ENCODE measurements at places on chromosomes 7 and 10.
A peak's percentile ranks its signal among the peaks of the same experiment; 100 is the strongest.

GRCh38 chr7:77404641-77405040 lies 11.5 kb downstream of the GSAP start:
- no peak for DNase-seq

DNA sequence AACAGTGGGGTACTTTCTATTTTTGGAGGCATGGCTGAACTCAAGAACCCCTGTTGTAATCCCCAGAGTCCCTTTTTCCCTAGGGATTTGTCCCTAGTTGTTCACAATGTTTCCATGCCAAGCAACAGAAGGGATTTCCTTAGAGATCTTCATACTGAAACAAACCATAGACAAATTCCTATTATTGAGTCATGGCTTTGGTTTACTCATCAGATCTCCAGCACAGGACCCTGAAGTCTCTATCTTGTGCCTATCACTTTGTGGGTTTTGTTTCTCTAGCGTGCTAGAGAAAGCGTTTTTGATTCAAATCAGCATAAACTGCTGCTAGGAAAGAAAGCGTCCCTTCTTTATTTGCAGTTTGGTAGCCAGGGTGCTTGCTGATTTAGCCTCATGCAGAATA lies 165.0 kb downstream of the BAMBI start:
- DNase-seq = peak; percentile 63

DNA sequence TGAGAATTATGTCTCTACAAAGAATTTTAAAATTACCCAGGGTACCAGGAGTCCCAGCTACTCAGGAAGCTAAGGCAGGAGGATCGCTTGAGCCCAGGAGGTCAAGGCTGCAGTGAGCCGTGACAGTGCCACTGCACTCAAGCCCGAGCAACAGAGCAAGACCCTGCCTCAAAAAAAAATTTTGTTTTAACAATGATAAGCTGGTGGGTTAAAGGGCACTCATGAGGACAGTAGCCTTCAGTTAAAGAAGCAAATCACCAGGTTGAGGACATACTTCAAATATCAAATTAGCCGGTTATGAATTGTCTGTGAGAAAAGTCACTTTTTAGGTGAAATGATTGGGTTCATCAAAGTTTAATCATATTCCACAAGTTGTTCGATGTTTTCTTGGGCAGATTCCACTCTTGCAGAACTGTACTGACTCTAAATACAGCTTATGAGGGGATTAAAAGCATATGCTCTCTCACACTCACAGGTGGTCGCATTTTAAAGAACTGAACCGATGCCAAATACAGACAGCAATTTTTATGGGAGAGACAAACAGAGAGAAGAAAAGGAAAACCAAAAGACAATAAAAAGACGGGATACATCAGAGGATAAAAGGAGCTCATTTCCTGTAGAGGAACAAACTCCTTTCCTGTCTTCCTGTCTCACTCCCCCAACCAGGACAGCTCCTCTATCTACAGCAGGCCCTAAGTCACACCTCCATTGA lies 582.8 kb upstream of the NRP1 start:
- no peak for DNase-seq

DNA sequence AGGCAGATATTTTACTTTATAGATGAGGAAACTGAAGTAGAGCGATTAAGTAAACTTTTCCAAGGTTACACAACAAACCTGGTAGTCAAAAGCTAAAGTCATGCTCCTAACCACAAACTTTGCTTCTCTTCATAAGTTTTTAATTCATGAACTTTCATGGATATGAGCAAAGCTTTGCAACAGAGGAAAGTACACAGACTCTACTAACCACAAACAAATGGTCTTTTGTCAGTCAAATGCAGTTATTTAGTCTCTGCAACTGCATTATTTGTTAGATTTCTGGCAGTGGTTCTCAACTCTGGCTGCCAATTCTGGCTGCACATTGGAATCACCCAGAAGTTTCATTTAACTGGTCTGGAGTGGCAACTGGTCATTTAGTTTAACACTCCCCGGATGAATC lies 140.6 kb upstream of the TMEM168 start:
- DNase-seq = peak; percentile 67

- no peak for DNase-seq
Measured at GRCh38 chr7:154881526-154881925, 121.4 kb downstream of the PAXIP1 start.

- DNase-seq = no peak
Measured at GRCh38 chr7:11228515-11228914, 254.8 kb downstream of the PHF14 start.

- no peak for DNase-seq
Measured at GRCh38 chr7:149544028-149544427, 46.4 kb upstream of the ZNF746 start.

DNA sequence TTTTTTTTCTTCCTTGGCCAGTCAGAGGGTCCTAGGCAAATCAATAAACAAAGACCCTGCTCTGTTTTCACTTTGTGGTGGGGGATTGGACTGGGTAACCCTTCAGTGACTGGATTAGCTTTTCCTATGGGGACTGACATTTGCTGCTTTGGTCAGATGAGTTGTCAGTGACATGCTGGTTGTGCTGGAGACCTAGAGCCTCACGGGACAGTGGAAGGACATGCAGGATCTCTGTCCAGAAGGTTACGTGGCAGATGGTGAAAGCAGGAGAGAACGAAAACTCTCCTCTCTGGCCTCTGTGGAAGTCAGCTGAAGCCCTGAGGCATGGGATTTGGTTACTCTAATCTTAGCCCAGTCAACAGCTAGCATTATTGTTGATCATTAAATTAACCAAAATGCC lies 90.0 kb upstream of the BMPER start:
- DNase-seq = no peak

DNA sequence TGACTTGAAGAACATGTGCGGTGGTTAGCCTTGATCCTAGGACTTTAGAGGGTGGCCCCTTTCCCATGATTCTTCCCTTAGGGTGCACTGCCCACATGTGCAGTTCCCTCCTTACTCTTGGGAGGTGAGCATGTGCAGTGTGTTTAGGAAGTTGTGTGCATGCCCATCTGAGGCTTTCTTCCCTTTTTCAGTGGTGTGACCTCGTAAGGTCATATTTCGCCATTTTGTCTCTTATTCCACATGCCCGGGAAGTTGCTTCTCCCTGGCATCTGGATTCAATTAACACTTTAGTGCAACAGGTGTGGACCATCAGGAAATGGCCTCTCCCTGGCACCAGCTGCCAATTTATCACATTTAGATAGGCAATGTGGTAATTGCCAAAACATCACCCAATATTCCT lies 380.6 kb upstream of the VSTM2A start:
- no peak for DNase-seq

DNA sequence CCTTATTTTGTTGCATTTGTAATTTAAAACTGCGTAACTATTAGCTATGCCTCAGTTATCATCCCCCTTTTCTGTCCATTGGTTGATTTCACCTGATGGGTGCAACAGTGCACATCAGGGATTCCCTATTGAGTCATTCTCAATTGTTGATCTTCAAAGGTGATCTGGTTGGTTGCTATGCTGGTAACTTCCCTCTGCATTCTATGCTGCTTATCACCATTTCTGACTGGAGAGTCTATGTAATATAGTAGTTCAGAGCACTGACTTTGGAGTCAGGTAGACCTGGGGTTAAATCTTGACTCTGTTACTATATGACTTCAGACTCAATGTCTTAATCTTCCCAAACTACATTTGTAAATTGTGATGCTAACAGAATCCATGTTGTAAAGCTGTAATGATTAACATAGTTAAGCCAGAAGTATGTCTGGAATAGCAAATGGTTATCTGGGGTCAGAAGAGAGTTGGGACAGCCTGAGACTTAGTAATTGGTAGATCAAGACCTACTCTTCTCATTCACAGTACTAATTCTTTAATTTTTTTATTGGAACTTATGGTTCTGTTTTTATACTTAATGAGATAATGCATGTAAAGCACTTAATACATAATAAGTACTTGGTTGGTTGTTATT lies 38.1 kb downstream of the EXOC6 start:
- DNase-seq = no peak

DNA sequence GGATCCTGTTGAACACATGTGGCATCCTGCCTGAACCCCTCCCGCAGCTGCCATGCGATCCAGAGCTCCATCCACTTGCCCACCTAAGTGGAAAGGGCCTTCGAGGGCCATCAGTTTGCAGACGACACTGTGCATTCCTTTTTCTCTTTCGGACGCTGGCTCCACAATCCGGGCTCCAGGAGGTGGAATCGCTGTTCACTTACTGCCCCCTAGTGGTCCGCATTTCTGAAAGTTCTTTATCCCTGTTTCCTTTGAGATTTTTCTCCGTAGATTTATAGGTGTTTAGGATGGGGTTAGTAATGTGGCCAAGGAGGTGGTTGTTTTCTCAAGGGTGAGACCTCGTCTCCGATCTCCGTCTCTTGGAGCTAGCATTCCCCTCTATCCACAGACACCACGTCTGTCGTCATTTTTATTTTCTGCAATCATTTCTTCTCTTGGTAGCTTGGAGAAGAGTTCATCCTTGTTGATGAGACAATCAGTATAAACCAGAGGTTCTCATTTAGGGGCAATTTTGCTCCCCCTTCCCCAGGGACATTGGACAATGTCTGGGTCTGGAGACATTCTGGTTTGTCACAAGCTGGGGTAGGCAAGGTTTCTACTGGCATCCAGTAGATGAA lies 204.6 kb downstream of the ARHGAP21 start:
- peak; percentile 85 for DNase-seq

DNA sequence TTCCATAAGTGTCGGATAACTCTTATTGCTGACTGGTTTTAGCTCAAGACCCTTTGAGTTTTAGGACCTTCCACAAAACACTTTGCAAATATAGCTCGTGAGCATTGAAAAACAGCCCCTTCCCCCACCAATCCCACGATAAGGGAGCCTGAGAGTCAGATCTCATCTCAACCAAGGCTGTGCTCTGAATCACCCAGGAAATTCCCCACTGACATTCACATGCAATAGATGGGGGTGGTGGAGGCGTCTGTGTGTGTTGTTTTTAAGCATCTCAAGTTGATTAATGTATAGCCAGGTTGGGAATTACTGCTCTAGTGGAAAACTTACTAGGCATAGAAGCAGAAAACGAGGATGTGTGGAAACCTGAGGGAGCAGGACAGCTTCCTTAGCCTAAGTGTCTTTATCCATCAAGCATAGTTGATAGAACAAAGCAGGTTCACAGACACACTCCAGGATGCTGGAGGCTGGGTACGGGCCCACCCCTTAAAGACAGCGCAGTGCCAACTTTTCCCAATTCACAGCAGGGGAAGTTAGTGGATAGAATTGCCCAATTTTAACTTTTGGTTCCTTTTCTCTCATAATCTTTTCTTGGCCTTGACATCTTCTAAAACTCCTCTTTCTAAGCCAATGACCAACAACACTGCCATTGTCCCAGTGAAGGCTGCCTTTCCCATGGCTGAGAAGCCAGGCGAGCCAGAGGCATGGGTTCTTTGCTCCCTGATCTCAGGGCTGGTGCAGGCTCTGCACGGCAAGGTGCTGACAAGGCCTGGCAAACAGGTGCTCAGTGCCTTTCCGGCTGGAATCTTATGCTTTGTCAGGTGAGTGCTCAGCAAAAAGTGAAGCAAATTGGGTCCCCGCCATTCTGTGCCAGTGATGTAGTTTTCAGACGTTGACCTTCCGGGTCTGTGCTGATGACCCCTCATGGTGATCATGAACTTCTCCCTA lies 98.5 kb upstream of the INSIG1 start:
- no peak for DNase-seq

- no peak for DNase-seq
Measured at GRCh38 chr7:89927762-89928161, 226.5 kb upstream of the STEAP1 start.

- no peak for DNase-seq
Measured at GRCh38 chr10:113683300-113683699, 3.6 kb downstream of the CASP7 start.

- no peak for DNase-seq
Measured at GRCh38 chr10:130737621-130738020, 573.9 kb downstream of the TCERG1L start.

- no peak for DNase-seq
Measured at GRCh38 chr10:131739206-131739605, 161.6 kb upstream of the PPP2R2D start.

- no peak for DNase-seq
Measured at GRCh38 chr7:112137141-112138101, 68.8 kb downstream of the DOCK4 start.

DNA sequence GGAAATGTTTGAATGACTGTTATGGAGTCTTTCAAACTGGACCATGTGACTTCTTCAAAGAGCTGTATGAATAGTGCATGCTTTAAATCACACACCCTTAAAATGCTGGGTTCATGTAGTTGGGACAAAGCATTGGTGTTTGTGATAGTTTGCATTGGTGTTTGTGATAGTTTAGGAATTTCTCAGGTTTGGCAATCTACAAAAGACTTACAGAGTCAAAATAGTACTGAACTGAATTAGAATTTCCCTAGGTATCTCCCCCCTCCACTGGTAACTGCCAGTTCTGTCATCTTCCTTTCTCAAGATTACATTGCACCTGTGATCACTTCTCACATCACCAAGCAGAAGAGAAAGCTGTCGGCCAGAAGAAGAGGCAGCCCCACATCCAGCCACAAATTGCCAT lies 261.1 kb downstream of the GATA3 start:
- no peak for DNase-seq

DNA sequence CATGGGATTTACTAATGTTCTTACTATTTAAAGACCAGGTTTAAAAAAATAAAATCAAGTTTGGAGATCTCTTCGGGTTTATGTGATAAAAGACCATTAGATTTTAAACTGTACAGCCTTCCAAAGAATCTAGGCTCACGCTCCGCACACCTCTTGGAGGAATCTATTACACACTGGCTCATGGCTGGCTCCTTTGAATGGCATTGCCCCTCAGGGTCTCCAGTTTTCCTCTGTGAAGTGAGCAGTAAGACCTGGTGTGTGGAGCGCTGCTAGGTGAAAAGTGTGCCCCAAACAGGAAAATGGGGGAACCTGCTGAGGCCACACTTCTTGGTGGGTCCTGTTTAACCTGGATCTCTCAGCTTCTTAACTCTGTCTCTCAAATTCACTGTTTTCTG lies 142.3 kb downstream of the KAT6B start:
- DNase-seq = no peak

DNA sequence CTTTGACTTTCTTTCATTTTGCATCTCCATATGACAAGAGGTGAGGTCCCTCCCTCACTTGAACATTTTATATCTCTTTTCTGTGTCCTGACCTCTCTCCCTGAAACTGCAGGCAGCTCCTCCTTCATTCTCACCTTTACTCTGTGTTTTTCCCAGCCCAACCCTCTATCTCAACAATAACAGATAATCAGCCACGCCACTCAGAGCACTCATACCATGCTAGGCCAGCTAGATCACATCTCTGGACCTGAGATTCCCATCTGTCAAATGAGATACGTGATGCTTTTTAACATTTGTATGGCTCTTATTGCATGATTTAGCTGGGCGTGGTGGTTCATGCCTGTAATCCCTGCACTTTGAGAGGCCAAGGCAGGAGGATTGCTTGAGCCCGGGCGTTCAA lies 63.1 kb upstream of the PDCD4 start:
- no peak for DNase-seq
